ENCODE measurements at places on chromosomes 16 and 17. TPM values are rescaled to one million over a fixed set of nuclear protein-coding genes. Genes with fewer than 3 reads are reported as not detected.

The KRT32 gene
- total RNA-seq, result not detected

DNA sequence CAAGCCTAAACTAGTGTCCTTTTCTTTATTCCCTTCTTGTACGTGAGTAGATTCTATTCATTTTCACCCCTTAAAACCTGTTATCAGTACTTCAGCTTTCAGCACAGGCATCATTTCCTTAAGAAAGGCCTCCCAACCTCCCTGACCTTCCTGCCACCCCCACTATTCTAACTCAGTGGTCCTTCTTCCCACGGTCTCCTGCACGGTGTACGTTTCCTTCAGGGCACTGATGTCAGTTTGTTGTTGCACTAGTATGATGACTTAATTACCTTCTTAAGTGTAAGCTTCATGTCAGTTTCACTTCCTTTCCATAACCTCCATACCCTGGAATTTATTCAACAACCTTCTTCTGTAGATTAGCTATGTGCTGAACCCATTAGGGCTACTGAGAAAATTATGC, 484.2 kb downstream of the HS3ST4 start:
- no peak for DNase-seq

- no peak for DNase-seq
Observed at GRCh38 chr17:49035470-49036269, 38.5 kb downstream of the IGF2BP1 start.

DNA sequence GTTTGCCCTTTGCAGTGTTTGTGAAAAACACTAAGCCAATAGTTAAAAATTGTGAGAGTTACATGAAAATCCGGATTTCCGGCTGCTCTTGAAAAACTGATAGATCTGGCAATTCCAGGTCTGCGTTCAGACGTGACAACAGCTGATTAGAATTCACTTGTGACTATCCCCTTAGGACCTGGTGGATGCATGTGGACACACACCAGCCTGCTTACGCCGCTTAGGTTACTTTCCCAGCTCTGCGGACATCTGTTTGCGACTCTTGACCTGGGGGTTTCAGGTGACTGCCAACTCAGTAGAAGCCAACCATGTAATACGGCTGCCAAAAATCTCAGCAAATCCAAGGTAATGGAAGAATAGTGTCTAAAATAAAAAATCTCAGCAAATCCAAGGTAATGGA, 24.3 kb downstream of the VPS53 start:
- no peak for DNase-seq

DNA sequence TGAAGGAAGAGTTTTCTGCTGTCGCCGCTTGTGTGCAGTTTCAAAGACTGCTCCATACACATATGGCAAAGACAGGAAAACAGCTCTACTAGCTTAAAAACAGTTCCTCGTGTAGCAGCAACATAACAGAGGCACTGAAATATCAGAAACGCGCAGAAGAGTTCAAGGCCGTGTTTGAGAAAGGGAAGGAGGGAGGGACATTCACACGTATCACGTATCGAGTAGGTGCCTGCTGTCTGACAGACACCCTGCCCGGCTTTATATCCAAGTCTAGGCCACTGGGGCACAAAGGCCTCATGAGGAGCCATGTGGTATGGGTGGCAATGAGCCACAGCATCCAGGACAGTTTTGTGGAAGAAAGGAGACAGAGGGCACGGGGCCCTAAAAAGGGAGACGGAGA, 50.3 kb downstream of the PLXDC1 start:
- no peak for DNase-seq
